ENCODE measurements at places on chromosomes 11 and 22.

DNA sequence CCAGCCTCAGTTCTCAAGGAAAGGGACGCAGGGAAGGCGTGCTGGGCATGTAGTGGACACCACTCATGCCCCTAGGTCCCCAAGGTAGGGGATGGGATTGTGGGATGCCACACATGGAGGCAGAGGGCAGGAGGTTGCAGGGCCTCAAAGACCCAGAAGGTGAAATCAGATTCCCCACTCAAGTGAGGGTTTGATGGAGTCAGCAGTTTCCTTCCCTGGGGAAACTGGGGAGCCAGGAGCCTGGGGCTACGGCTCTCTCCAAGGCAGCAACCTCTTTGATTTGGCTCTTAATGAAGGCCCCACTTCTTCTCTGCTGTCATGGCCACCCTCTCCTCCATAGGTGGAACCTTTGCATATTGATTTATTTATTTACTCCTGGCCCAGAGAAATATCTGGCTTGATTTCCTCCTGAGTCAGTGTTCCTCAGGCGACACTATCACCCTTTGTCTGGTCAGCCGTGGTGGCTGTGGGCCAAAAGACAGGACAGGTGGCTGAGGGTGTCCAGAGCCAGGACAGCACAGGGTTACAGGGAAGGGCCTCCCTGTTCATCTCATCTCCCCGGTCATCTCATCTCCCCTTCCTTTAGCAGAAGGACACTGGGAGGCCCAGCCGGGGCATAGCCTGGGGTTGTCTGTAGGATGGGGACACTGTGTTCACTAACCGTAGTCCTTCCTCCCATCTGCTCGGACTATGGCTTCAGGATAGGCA lies 9.6 kb downstream of the GNAZ start:
- no peak for DNase-seq

DNA sequence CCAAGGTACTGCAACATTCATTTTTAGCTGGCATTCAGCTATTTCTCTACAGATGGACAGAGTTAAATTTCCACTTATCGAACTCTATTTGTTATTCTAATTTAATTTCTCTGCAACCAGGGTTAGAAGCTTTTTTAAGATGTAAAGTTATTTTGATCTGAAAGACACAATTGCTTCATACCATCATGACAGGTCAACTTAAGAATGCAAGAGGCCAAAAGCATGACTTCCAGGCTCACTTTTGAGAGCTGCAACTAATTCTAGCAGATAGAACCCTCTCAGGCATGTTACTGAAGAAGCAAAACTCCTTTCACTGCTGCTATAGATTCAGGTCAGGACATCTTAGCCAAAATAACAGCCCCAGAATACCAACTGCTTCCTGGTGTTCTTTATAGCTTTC lies 86.5 kb upstream of the GALNT18 start:
- DNase-seq = no peak

DNA sequence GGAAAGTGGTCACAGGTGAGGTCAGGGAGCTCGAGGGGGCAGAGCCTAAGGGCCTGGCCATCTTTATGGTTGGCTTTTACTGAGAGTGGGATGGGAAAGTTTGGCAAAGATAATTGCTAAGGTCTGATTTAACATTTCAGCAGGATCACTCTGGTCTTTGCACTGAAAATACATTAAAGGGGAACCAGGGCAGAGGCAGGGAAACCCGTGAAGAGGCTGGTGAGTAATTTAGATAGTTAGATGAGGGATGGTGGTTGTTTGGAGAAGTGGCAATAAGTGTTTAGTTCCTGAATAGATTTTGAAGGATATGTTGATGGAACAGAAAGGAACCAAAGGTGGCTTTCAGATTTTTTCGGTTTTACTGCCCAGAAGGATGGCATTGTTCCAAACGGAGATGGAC lies 50.8 kb downstream of the SCN3B start:
- DNase-seq = no peak

DNA sequence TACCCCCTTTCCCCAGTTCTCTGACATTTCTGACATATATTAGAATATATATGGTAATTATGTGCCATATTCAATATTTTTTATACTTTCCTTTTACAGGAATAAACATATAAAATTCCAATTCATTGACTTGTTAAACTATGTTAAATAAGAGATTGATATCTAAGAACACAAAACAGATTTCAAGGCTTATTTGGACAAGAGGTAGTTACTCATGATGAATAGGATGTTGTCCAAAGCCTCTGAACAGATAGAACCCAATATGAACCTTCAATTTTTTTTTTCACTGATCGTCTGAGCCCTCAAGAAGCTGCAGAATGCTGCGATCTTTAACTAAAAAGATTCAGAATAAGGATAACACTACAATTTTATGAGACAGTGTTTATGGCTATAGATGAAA lies 340.3 kb downstream of the LUZP2 start:
- no peak for DNase-seq

DNA sequence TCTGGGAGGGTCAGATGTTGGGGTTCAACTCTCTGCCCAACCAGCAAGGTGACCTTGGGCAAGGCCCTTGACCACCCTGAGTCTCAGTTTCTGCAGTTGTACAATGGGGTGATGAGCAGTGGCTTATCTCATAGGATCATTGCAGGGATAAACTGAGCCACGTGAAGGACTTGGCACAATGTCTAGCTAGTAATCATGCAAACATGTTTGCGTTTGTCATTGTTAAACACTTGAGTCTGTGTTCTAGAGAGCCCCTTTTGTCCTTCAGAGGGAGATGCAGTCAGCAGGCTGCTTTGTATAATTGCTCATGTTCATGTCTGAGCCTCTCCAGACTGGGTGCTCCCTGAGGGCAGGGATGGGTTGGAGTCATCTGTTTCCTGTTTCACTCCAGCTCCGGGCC lies 15.8 kb downstream of the CD82 start:
- no peak for DNase-seq
